ENCODE measurements at places on chromosomes 16 and 17.
A peak's percentile ranks its signal among the peaks of the same experiment; 100 is the strongest.

DNA sequence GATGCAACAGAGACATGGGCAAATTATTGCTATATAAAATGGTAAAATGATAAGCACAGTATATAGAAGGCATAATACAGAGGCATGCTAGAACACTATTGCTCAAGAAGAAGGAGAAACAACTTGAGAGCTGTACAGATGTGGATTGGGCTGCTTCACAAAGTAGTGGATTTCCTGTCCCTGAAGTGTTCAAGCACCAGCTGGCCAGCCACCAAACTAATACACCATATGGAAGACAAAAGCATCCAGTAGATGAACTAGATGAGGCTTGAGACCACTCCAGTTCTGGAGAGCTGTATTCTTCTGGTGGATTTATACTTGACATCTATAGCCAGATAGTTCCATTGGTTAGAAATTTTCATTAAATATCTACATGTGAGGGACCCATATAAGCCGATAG is 134.1 kb upstream of the GNAO1 start:
- DNase-seq: no peak

- no peak for DNase-seq
These were observed 2.4 kb upstream of the TEKT3 start for GRCh38 chr17:15343749-15344148.

GRCh38 chr17:48523010-48523409 is 7.8 kb downstream of the HOXB1 start:
- DNase-seq: no peak

- DNase-seq: no peak
These were observed 15.8 kb upstream of the RPL13 start for GRCh38 chr16:89544713-89545043.

DNA sequence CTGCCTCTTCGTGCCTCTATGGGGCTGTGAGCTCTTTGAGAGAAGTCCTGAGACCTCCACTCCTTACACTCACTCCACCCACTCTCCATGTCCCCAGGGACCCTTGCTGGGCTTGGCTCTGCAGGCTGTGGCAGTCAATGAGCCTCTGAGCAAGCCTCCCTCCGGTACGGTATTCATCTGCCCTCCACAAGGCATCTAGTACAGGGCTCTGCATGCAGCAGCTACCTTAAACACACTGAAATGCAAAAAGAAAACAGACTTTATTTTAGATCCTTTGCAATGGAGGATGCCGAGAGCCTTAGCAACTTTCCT is 38.9 kb upstream of the SMPD3 start:
- no peak for DNase-seq

- DNase-seq: no peak
These were observed 539 bp upstream of the KRTAP4-8 start for GRCh38 chr17:41098481-41098880.

DNA sequence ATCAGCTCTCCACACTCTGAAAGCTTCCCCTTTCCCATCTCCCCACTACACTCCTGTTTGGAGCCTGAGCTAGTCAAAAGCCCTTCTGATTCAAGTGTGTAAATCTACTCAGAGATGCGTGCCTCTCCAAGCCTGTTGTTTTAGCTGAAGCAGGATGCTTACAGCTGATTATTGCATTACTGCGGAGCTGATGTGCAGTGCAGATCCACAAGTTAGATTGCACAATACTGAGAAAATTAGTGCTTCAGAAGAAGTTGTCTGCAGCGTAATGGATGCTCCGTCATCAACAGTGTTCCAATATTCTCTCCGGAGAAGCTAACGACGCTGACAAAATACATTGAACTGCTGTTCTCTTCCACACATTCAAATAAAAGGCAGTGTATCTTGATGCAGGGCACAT is 44.8 kb upstream of the NLRP1 start:
- no peak for DNase-seq

GRCh38 chr17:76081295-76082210 is 2.6 kb downstream of the ZACN start:
- no peak for DNase-seq

DNA sequence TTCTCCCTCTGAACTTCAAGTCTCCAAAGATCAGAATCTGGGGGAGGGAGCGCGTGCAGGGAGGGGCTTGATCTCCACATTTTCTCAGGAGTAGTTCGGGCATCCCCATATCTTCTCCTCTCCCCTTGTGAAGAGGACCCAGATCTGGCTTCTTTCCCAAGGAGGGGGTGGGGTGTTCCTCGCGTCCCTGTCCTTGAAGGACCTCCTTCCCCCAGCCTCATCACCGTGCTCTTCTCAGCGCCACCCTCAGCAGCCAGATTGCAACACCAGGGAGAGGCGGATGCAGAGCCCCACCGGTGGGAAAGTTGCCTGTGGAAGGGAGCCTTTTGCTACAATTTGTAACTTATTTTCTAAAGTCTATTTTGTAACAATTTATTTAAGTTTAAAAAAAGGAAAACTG is 5.7 kb downstream of the PRSS53 start:
- DNase-seq: no peak

DNA sequence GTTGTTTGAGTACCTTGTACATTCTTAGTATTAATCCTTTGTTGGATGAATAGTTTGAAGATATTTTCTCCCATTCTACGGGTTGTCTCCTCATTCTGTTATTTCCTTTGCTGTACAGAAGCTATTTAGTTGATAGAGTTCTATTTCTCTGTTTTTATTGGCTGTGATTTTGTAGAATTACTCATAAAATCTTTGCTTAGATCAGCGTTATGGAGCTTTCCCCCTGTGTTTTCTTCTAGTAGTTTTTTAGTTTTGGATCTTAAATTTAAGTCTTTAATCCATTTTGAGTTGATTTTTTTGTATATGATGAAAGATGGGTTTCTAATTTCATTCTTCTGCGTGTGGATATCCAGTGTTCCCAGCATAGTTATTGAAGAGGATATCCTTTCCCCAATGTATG is 45.4 kb downstream of the NFATC3 start:
- no peak for DNase-seq

DNA sequence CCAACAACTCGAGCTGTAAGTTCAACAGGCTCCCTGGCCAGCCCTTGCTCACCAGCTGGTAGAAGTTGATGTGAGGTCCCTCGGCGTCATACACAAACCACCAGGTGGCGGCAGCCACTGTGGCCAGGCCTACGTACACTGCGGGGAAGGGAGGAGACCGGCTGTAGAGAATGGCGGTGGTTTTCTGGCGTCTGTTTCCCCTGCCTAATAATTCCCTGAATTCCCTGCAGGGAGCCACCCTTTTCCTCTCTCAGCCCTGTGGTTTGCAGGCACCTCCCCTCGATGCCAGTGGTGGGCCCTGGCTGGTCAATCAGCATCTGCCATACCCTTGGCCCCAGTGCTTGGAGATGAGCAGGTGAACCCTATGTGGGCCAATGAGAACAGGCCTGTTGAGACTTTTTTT is 18.9 kb upstream of the P2RX1 start:
- DNase-seq: peak; percentile 86

GRCh38 chr16:55532227-55532626 is 23.4 kb downstream of the LPCAT2 start:
- DNase-seq: no peak

- DNase-seq: no peak
These were observed 19.1 kb upstream of the APOH start for GRCh38 chr17:66248285-66248684.

DNA sequence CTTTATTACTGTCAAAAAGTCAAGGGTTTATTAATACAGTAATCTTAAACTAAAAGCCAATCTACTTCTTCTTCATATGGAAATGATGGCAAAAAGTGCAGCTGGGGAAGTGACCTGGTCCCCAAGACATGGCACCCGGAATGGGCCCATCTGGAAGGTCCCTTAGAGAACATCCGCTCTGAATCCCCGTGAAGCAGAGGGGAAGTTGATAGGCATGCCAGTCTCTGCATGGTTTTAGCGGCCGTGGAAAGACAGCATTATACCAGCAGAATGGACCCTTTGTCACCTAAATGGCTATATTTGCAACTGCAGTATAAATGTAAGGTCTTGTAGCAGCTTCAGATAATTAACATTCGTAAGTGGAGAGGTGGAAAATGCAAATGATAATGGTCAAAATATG is 32.4 kb downstream of the COTL1 start:
- no peak for DNase-seq

DNA sequence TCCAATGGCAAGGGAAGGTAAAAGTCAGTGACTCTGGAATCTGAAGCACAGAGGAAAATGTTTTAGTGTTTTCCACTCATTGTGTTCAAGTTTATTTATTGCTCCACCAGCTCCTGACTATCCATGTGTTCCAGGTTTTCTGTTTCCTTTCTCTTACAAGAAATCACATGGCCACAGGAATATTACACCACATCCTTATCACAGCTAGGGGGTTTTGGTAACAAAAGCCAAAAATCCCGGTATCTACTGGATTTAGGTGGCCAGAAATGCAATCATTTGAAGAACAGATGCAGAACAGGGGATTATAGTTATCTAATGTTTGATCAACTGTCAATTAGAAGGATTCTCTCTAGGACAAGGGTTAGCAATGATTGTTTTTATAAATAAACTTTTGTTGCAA is 47.9 kb downstream of the STH start:
- no peak for DNase-seq

DNA sequence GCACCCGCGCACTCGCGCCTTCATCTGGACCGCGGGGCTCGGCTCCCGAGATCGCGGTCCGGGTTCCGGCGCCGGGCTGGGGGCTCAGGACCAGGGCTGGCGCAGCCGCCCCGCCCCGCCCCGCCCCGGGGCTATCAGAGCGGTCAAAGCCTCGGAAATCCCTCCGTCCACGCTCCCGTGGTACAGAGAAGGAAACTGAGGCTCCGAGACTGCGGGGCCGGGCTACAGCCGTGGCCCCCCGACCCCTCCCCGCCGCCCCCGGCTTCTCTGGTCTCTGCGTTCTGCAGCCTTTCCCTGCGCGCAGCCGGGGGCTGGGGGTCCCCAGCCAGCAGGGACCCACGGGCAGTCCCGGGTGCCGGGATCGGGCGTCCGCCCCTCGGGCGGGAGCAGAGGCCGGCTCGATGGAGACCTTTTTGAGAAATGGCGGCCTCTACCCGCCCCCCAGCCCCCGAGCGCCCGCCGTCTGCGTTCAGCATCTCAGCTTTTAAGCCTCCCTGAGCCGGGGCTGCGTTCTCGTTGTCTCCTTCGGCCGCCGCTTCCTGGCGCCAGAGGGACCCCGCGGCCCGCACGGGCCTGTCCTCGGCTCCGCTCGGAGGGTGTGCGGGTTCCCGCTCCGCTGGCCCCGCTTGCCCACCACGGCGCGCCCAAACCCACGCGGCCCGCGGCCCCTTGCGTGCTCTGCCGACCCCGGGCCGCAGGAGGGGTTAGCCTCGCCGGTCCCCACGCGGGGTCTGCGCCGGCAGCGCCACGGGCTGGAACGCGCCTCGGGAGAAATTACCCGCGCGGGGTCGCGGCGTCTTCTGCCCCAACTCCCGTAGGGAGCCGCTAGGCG is 1.5 kb upstream of the NPTX1 start:
- DNase-seq: no peak
